ENCODE measurements at places on chromosomes 5 and 9.

GRCh38 chr5:138961729-138962128, 86.6 kb upstream of the LRRTM2 start:
- no peak for DNase-seq

- DNase-seq: no peak
These were observed 66.5 kb downstream of the PRDM6 start for GRCh38 chr5:123155446-123155960.

GRCh38 chr5:65808818-65809217, 86.8 kb downstream of the NLN start:
- DNase-seq: no peak

- no peak for DNase-seq
These were observed 233.6 kb upstream of the EDIL3 start for GRCh38 chr5:84618262-84618661.

DNA sequence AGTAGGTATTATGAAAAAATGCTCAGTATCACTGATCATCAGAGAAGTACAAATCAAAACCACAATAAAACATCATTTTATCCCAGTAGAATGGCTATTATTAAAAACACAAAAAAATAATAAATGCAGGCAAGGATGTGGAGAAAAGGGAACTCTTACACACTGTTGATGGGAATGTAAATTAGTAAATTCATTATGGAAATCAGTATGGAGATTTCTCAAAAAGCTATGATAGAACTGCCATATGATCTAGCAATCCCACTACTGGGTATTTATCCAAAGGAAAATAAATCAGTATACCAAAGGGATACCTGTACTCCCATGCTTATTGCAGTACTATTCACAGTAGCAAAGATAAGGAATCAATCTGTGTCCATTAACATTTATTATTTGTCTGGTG, 209.6 kb downstream of the FER start:
- DNase-seq: no peak

DNA sequence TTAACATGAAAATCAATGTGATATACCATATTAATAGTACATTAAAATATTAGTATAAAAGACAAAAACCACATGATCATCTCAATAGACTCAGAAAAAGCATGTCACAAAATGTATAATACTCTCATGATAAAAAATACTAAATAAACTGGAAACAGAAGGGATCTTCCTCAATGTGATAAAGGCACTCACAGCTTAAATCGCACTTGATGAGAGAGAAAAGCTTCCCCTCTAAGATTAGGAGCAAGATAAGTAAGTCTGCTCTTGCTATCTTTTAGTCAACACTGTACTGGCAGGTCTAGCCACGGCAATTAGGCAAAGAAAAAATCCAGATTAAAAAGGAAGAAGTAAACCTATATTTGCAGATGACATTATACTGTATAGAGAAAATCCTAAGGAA, 21.8 kb upstream of the MSH3 start:
- DNase-seq: no peak

GRCh38 chr9:33932078-33932807, 115.3 kb downstream of the UBE2R2 start:
- DNase-seq: no peak

GRCh38 chr9:134748591-134748990, 107.0 kb downstream of the COL5A1 start:
- no peak for DNase-seq

GRCh38 chr9:88990729-88991065, 571 bp upstream of the S1PR3 start:
- DNase-seq: no peak

- DNase-seq: no peak
These were observed 193.3 kb downstream of the SMC2 start for GRCh38 chr9:104287253-104287878.

DNA sequence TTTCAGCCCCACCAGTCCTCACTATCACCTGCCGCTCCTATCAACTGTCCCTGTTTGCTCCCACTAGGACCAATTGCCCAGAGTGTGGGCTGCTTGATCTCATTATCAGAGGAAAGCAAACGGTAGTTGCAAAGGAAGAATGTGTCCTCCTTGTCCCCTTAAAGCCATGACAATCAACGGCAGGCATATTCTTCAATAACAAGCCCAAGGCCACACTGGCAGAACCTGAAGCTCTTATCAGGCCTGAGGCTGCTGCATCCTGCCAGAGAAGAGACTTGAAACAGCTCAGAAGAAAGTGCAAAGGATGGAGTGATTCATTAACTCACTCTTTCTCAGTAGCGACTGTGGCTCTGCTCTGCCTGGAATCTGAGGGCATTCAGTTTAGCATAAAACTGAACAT, 39.2 kb upstream of the MAN2A1 start:
- no peak for DNase-seq

GRCh38 chr9:6428940-6429889, 16.2 kb downstream of the UHRF2 start:
- DNase-seq: no peak

DNA sequence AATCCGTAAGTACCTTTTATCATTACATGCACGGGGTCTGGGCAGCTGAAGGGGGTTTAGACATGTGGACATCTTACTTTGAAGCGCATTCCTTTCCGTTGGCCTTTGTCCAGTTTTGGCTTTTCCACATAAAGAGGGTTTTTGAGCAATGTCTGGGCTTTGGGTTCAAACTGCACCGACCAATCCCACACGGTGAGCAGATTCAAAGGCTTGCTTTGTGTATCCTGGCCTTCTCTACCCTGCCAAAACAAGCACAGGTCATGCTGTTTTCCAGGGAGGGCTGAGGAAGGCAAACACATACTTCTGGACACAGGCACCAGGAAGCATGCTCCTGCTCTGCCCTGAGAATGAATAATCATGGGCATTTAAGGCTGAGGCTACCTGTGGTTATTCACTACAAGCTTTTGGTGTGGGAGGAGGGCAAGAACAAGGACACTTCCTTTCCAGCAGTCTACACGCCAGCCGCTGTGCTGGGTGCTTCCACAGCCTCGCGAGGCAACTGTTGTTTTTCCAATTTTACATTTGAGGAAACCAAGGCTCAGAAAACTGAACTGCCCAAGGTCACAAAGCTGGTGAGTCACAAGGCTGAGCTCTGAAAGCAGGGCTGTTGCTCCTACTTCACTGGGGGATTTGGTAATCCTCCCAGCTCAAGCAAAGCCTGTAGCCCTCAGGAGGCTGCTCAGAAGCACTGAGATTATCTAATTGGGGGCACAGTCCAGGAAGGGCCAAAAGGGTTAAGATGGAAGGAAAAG, 59.8 kb upstream of the GOLPH3 start:
- DNase-seq: no peak

- DNase-seq: no peak
These were observed 1.0 kb downstream of the AGTPBP1 start for GRCh38 chr9:85740787-85741094.

DNA sequence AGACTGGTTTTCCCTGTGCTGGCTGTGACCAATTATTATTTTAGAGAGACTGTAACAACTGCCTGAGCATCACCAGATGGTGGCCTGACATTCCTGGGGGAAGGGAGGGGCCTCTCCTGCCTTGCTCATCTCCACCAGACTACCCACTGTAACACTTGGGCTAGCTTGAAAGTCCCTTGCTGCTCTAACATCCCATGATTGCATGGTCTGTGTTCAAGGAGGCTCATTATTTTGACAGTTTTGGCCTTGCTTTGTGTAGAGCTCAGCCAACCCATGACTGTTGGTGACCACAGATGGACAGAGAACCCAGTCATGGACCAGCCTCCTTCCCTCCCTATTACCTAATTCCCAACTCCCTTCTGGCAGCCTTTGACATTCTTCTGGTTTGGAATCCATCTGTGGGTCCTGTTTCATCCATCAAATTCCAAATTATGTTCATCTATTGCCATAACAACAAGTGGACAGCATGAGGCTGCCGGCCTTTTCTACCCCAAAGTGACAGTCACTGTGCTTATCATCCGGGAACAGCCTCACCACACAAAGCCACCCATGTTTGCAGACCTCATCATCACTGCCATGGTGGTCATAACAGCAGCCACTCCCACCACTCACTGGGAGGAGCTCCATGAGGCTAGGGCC, 49.0 kb upstream of the ICE1 start:
- DNase-seq: no peak

GRCh38 chr9:8267636-8268035, 468.1 kb upstream of the DMAC1 start:
- DNase-seq: no peak

- DNase-seq: no peak
These were observed 66.1 kb downstream of the KIF24 start for GRCh38 chr9:34262971-34263370.

DNA sequence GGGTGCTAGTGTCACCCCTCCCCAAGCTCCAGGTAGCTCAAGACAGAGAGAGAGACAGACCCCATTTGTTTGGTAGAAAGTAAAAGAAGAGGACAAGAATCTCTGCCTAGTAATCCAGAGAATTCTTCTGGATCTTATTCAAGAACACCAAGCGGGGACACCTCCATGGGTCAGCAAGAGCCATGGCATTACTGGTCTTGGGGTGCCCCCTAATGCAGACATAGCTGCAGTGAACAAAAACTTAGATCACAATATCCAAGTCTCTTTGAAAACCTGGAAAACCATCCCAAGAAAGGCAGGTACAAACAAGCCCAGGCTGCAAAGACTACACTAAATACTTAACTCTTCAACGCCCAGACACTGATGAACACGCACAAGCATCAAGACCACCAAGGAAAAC, 29.9 kb upstream of the PDE4D start:
- no peak for DNase-seq
